ENCODE measurements at places on chromosomes 16 and 17.
A peak's percentile ranks its signal among the peaks of the same experiment; 100 is the strongest.

DNA sequence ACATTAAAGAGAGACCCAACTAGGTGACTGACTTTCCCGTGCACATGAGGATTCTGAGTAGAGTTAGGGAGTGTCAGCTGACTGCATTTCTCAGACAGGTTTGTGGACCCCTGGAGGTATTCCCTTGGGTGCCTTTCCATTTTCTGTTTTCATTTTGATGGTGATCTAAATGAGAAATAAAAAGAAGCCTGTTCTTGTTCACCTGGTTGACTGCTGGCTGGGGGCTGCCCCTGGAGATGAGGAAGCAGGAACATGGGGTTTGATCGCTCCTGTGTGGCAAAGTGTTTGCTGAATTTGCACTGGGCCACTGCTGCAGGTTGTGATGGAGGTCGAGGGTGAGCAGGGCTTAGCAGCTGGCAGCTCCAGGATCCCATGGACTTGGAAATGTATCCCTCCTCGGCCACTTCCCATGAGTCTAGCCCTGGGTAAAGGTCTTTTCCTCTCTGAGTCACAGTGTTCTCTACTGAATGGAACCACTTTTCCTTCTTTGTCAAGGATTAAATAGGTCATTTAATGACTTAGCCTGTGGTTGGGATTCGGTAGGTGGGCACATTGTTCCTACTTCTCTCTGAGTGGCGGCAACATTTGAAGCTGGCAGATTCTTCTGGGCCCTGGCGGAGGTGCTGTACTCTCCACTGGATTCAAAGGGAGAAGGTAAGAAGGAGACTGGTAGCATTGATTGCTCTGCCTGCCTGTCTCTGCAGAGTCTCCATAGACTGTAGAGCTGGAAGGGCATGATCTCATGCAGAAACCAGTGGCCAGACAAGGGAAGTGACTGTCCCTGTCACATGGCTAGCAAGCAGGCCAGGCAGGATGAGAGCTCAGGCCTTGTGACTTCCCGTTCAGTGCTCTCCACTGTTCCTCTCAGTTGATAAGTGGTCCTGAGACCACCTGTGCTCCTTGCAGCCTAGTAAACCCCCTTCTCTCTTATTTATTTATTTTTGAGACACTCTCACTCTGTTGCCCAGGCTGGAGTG is 17.9 kb downstream of the SNX29 start:
- no peak for DNase-seq

DNA sequence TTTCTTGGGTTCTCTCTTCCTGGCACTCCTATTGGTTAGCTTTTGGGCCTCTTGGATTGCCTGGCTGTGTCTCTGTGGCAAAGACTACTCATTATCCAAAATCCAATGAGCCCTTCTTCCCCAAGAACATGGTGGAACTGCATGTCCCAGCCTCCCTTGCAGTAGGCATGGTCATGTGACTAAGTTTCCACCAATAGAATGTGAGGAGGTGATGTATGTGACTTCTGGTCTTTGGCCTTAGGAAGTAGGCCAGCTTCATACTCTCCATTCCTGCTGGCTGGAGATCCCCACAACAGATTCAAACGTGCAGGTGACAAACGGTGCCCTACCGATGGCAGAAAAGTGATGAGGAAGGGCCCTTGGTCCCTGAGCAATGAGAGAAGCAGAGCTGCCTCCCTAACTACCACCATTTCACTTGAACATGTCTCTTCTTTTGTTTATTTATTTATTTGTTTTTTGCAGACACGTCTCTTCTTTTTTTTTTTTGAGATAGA is 17.3 kb upstream of the SPN start:
- DNase-seq = no peak

GRCh38 chr17:1744551-1745512 is 2.2 kb downstream of the SERPINF2 start:
- DNase-seq = no peak

- no peak for DNase-seq
Observed at GRCh38 chr17:8949061-8949661, 16.3 kb downstream of the PIK3R5 start.

DNA sequence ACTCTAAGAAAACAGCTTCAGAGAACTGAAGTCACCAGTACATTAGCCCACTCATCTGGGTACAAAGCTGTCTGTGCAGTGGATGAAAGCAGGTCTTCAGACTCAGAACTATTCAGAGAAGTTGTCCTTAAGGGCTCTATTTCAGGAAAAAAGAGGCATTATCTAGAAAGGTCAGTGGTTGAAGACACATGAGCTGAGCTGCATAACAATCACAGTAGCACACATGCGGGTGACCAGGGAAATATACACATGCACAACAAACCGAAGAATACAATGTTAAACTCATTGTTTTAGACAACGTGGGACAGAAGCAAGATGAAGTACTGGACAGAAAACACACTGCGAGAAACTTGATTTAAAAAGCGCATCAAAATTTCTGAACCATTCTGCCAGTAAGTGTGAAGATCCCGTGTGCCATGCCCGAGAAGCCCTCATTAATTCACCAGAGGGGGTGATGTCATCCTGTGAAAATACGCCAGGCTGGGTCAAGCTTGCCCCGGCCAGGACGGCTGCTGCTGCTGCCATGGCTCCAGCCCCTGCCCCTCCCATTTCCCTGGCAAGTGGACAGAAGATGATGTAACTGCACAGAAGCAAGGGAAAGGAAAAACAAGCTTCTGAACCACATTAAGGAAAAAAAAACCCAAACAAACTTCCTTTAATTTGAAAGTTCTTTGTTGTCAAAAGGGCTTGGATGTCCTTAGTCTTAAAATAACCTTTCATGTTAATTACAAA is 10.1 kb downstream of the DYNC1LI2 start:
- no peak for DNase-seq

DNA sequence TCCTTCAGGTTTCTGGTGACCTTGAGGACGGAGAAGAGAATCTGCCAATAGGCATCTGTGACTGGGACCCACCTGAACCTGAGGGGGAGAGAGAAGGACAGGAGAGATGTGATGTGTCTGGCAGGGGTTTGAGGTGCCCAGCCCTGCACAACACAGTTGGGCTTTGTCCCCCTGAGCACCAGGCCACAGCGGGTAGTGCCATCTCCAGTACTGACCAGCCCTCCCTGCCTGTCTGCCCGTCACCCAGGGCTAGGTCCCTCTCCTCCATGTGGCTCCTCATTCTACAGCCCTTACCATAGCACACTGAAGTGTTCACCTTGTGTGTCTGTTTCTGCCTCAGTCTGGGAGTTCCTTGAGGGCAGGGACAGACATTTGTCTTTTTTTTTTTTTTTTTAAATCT is 30.8 kb downstream of the NLRP1 start:
- no peak for DNase-seq

DNA sequence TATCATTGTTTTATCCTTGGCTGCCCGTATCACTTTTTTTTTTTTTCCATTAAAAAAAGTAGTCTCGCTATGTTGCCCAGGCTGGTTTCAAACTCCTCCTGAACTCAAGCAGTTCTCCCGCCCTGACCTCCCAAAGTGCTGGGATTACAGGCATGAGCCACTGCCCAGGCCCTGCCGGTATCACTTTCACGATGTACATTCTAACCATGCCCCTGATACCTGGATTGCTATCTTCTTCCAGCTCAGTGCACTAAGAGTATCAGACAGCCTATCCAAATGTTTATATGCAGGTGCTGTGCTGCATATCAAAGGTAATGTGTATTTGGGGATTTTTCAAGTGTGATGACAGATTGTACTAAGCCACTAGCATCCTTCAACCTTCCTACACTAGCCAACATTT is 14.2 kb downstream of the MOSMO start:
- no peak for DNase-seq

DNA sequence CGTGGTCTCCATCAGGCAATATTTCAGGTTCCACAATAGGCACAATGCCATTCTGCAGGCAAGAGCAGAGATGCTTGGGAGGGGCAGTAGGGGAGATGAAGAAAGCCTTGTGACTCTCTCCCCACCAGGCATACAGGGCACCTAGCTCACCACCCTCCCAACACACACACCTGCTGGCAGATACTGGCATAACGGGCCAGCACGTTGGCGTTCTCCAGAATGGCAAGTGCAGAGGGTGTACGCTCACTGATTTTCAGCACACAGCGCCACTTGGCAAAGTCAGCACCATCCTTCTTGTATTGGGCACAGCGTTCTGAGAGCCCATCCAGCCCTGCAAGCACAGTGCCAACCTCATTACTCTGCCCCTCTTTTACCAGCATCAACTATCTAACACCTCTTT is 2.2 kb downstream of the ALDOC start:
- no peak for DNase-seq

DNA sequence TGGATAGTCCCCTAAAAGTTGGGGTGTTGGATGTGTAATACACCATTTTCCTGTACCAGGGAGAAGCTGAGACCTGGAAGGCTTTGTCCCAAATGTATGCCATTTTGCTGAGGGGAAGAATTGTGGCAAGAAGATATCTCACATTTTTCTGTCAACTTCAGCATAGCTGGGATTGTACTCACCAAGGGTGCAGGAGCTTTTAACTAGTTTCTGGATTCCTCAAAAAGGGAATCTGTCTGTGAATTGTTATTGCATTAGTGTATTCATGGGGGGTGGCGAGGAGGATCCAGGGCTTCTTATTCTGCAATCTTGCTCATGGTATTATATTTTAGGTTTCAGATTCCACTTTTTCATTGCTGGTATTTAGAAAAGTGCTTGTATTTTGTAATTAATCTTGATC is 208.2 kb upstream of the MYOCD start:
- DNase-seq = no peak

DNA sequence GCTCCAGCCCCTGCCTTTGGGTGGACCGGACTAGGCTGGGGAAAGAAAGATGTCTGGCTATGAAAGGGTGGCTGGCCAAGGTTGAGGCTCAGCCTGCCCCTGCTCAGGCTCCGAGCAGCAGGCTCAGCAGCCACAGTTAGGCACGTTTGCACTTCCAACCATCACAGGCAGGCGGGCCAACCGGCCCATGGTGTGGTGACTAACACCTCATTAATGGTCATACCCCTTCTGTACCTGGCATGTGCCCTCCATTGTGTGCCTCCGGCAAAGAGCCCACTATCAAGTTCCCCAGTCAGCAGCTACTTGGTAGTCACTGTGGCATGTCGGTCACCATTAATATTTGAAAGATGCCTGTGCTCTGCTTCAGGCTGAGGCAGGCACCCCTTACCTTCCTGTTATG is 6.7 kb downstream of the TBC1D24 start:
- no peak for DNase-seq

DNA sequence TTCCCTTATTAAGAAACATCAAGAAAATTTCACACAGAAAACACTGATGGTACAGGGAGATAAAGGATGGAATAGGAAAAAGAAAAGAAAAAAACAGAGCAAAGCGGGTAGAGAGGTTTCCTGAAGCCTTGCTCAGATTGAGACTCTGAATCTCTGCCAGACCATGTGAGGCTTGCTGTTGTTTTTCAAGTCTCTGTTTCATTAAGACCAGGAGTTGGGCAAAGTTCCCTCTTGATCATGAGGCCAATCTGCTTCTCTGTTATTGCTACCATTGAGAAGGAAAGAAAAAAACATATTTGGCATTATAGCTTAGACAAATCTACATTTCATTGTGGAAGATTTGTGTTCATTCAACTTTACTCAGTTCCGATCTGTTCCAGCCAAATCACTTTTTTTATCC is 201.6 kb upstream of the SOX9 start:
- no peak for DNase-seq

- no peak for DNase-seq
Observed at GRCh38 chr17:42227849-42228700, 33.8 kb upstream of the GHDC start.

DNA sequence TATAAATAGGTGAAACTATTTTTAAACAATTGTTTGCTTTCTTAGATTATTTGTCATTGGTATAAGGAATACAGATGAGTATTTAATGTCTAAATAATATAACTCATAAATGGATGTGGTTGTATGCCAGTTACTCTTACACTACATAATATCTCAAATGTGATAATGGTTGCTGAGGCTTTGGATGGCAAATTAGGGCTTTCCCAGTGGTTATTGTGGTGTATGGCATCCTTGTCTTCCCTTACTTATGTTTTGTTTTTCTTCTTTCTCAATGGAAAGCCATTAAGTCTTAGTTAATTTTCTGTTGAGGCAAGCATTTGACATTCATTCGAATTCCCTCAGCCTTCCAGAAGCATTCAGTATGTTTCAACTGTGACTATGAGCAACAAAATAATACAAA is 10.5 kb downstream of the OMG start:
- no peak for DNase-seq

DNA sequence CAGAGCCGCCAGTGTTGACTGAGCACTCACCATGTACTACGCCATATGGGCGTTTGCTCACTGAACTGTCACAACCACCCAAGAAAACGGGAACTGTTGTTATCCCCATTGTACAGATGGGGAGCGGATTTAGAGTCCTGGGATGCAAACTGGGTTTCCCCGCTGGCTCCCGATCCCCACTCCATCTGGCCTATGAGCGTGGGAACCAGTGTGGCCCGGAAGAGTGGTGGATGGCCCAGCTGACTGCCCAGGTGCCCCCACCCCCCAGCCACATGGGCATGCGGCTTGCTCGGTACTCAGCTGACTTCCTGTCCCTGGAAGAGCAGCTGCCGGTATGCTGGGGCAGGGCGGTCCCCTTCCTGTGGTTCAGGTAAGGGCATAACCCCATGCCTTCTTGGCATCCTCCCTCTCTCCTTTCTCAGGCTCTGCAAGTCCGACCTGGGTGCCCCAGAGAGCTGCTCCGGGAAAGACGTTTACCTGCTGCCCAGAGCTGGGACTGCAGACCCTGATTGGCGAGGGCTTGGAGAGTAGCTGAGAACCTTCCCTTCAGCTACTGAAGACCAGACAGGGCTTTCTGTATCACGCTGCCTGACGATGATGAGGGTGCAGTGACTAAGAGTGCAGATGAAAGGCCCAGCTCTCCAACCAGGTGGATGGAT is 16.2 kb downstream of the SOCS3 start:
- DNase-seq = peak; percentile 84

- peak; percentile 17 for DNase-seq
Observed at GRCh38 chr17:10628756-10629155, 28.4 kb downstream of the MYH3 start.

DNA sequence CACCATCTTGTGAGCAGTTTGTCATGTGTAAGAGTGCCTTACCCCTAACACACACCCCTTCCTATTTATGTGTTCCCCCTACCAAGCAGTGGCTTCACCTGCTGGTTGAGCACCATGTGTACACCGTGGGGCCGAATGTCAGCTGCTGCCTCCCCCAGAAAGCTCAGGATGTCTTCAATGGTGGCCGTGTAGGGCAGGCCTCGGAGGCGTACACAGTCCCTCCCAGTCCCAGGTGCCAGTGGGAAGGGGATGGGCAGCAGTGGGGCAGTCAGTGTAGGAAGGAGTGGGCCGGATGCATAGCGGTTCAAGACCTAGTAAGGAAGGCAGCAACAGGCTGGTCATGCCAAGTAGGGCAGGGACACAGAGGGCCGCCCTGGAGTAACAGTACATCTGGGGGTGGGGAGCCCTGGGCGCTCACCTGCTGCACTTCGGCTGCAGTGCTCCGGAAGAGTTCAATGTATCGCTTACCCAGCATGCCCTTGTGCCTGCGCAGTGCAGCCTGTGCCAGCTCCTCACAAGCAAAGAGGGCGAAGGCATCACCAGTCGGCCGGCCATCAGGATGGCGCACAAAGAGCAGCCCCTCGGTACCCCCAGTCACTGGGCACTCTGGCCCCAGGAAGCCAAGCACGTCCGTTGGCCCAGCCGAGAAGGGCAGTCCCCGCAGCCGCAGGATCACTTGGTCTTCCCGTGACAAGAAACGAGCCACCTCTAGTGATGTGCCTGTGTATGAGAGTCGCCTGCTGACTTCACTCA is 4.4 kb downstream of the ESRP2 start:
- no peak for DNase-seq

Data from activated naive CD4-positive, alpha-beta T cell treated with anti-CD3 and anti-CD28 coated beads, Interleukin-2, amount 50 U/mL, for 72 hours (primary cell).